Muscle of arm (tissue), 14 donors: ENCODE measurements at places on chromosomes 3 and 15. TPM values are rescaled to one million over a fixed set of nuclear protein-coding genes. Genes with fewer than 3 reads are reported as not detected.

The TAGLN3 gene
- not detected for polyA plus RNA-seq

The HRG gene
- 0.31 TPM for polyA plus RNA-seq

The CPA3 gene
- 8.5 TPM for polyA plus RNA-seq

The POTEB gene
- not detected for polyA plus RNA-seq

The GOLGA8J gene
- 0.41 TPM for polyA plus RNA-seq

The NANOGP8 gene
- polyA plus RNA-seq, result not detected

The PLA2G4D gene
- polyA plus RNA-seq, result 0.08 TPM

The POPDC2 gene
- polyA plus RNA-seq, result 36.4 TPM

The GCSAM gene
- polyA plus RNA-seq, result not detected

DNA sequence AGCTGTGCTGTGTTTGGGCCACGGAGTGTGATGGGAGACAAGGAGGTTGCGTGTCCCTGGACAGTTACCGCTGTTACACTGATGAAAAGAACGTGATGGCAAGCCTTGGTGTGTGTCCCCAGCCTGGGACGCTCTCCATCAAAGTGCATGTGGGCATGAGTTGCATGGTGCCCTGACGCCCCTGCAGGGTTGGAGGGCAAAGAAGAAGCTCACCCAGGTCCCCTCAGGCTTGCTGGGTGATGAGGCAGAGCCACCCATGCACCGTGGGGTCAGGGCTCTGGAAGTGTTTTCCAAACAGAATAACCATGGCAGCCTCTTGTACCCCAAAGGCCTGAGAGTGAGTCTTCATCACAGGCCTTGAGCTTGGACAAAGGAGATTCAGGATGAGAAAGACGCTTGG, 189.2 kb downstream of the ATP10A start:
- no peak for DNase-seq

DNA sequence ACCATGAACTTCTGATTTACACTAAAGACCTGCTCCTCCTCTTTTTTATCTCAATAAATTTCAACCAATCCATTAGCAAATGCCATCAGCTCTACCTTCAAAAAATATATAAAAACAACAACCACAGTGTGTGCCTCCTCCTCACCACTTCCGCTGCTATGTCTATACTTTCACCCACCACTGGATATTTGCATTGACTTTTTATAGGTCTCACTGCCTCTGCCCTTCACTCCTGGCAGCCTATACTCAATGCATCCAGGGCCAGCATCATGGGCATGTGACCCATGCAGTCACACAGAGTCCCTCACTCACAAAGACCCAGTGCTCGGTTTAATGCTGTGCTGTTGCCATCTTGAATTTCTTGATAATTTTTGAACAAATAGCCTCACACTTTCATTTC, 53.5 kb upstream of the CCDC54 start:
- DNase-seq, result no peak

DNA sequence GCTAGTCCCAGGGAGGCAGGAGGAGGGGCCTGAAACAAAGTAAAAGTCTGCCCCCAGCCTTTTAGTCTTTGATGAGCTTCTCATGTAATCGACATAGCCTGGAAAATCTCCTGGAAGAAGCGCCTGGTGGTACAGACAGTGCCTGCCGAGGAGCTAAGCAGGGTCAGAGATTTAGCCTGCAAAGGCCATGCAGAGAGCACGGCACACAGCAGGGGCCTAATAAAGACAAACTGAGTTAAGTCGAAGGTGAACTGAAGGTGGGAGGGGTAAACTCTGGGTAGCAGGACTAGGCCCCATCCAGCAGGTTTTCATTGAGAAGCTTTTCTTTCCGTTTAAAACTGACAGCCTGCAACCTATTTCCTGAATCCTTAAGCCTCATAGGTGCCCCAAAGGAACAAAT, 115.5 kb upstream of the ABHD17C start:
- DNase-seq, result no peak

- DNase-seq, result no peak
Observed at GRCh38 chr15:71387810-71388209, 272.5 kb downstream of the THSD4 start.

DNA sequence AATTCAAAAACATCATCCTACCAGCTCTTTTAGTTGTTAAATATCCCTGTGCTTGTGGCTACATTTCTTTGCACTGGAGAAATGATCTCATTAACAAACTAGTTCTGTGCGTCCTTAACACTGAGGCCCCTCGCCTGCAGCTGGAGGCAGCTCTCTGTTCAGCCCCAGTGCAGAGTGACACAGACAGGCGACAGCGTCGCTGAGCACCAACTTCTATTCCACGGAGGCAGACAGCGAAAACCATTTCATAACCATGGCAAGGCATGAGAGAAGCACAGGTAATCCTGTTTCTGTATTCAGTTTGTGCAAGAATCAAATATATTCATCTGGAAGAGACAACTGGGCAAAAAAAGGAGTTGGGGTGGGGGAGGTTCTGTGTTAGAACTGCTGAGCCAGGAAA, 530.7 kb downstream of the ZIC1 start:
- DNase-seq, result peak; percentile 57

- no peak for DNase-seq
Observed at GRCh38 chr15:37143351-37143750, 43.0 kb upstream of the MEIS2 start.

DNA sequence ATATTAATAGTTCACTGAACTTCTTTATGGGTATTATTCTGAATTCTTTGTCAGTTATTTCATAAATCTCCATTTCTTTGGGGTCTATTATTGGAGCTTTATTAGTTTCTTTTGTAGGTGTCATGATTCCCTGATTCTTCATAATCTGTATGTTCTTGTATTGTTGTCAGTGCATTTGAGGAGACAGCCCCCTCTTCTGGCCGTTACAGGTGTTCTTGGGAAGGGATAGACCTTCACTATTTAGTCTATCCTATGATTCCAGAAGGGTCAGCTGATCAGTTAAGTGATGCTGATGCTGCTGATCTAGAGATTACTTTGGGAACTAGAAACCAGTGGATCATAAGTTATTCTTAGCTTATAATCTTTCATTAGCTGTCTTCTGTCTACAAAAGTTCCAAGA, 34.9 kb downstream of the TMEM39A start:
- DNase-seq, result no peak

GRCh38 chr3:129056451-129057173, 4.0 kb upstream of the GP9 start:
- no peak for DNase-seq

DNA sequence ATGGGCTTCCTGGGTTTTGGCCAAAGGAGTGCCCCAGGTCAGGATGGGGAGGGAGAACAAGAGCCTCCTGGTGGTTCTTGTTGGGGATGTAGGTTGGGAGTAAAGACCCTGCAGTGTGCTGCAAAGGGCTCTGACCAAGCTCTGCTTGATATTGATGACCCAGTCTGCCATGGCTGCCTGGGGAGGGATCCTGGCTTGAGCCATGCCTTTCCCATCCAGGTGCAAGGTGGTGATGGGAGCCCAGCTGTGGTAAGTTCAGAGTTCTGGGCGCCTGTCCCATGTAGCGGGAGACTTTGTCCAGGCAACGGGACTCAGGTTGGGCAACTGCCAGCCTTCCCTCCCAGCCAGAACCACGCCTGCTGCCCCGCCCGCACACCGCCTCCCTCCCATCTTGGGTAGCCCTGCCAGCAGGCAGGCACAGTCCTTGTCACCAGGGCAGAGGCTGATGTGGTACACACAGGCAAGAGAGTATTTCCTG, 2.6 kb downstream of the GNAI2 start:
- DNase-seq, result no peak

GRCh38 chr3:141682921-141683320, 55.2 kb upstream of the RNF7 start:
- no peak for DNase-seq

GRCh38 chr3:127224118-127224517, 31.2 kb downstream of the PRR23E start:
- no peak for DNase-seq

DNA sequence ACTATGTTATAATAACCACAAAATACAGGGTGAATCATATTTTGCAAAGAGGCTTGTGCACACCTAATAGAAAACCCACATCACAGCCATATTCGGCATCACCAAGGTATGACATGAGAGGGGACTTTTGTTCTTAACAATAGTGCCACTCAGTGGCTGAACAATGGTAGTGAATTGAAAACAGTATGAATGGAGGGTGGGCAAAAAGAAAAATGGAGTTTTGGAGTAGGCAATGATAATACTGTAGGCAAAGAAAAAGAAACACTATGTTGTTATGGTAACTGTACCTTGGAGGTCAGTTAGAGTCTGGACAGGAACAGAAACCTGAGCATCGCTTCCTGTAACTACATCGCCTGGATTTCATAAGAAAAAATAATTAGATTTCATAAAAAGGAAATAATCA, 348.6 kb downstream of the PLCL2 start:
- peak; percentile 23 for DNase-seq

DNA sequence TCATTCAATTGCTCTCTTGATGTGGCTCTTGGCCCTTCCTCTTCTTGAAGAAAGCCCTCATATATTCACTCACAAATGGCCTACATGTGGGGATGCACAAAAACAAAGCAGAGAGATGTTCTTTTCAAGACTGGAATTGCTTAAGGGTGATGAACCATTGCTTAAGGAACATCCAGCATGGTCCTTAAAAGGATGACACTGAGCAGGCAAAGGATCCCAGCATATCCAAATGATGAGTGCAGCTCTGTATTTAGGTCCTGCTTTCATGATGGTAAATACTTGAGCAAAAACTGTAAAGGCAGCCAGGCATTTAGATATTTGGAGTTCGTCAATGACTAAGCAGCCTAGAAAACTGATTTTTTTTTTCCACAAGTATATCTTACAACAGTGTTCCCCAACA, 173.8 kb upstream of the ARRDC4 start:
- no peak for DNase-seq

GRCh38 chr3:157263027-157263426, 103.1 kb upstream of the CCNL1 start:
- no peak for DNase-seq

GRCh38 chr15:81296673-81297072, 27.3 kb downstream of the STARD5 start:
- no peak for DNase-seq

- DNase-seq, result no peak
Observed at GRCh38 chr3:51675201-51675611, 4.2 kb downstream of the TEX264 start.

GRCh38 chr3:178097576-178097975, 438.7 kb upstream of the KCNMB2 start:
- DNase-seq, result no peak

- DNase-seq, result no peak
Observed at GRCh38 chr15:75063338-75063737, 39.9 kb downstream of the PPCDC start.

- no peak for DNase-seq
Observed at GRCh38 chr3:124664804-124665203, 65.4 kb upstream of the UMPS start.

DNA sequence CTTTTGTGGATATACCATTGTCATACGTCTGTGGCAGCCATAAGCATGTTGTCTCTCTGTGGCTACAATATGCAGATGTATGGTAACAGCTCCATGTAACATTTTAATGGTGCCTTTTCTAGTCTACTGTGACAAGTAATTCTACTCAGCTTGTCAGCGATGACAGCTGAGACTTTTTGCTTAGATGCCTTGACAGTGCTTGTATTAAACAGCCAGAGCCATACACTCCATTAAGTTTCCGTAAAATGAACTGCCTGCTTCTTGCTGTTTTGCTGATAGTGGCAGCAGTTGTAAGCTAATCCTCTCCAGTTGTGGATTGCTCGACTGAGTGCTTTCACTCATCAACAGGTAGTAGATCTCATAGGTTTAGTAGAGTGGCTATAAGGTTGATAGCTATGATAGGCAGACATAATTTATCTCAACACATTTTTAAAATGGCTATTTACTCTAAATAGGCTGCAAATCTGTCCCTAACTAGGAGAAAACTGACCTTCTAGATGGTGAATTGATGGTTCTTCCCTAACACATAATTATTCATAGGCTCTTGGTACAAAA, 260.2 kb upstream of the NAALADL2 start:
- DNase-seq, result no peak

GRCh38 chr3:70621451-70621850, 309.0 kb upstream of the MDFIC2 start:
- no peak for DNase-seq
